ENCODE measurements at places on chromosomes 4 and X. TPM values are rescaled to one million over a fixed set of nuclear protein-coding genes. Genes with fewer than 3 reads are reported as not detected.
A peak's percentile ranks its signal among the peaks of the same experiment; 100 is the strongest.

GRCh38 chr4:6369035-6369434 is 99.4 kb downstream of the WFS1 start:
- no peak overlapping the region for H3K4me3 ChIP-seq
- H3K36me3 ChIP-seq, result no peaks in the 10 kb centered on the region
- no peak for DNase-seq
- H3K27me3 ChIP-seq, result peaks cover 51% of the 10 kb centered on the region
- H3K4me1 ChIP-seq, result no peaks in the 10 kb centered on the region

GRCh38 chrX:1521459-1521956 is 15.5 kb downstream of the P2RY8 start:
- no peak for DNase-seq
- H3K4me3 ChIP-seq, result no peak overlapping the region
- H3K4me1 ChIP-seq, result no peaks in the 10 kb centered on the region
- H3K36me3 ChIP-seq, result no peaks in the 10 kb centered on the region
- H3K27ac ChIP-seq, result no peak overlapping the region

- no peaks in the 10 kb centered on the region for H3K36me3 ChIP-seq
- no peak for DNase-seq
- H3K27ac ChIP-seq, result no peak overlapping the region
- peaks cover 2% of the 10 kb centered on the region for H3K4me1 ChIP-seq
These were observed 9.9 kb upstream of the SMIM20 start for GRCh38 chr4:25903900-25904747.

- H3K27ac ChIP-seq, result no peak overlapping the region
- H3K4me1 ChIP-seq, result peaks cover 16% of the 10 kb centered on the region
- DNase-seq, result no peak
- no peaks in the 10 kb centered on the region for H3K36me3 ChIP-seq
These were observed 41.0 kb upstream of the CDKN2AIP start for GRCh38 chr4:183403486-183403885.

DNA sequence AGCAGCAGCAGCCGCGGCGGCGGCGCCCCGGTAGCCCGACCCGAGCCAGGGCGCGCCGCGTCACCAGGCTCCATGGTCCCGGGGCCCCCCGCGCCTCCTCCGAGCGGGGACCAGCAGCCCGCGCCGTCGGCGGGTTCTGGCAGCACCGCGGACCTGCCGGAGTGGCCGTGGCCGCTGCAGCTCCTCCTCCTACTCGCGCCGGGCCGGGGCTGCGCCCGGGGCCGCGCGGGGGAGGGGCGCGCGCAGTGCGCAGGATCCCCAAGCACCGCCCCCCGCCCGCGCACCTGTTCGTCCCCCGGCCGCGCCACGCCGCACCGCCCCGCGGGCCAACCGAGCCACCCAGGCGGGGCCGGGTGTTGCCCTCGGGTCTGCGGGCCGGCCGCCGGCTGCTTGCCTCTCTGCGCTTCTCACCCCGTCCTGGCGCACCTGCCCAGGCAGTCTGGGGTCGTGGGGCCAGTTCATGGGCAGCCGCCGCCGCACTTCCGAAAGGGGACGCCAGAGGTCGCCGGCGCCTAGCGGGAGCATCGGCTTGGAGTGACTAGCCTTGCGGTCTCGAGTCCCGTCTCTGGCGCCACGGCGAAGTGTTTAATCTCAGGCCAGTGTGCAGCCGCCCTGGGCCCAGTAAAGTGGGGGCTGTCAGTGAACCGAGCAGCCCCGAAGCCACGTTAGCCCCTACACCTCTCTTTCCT is at the start of gene SLC9A7:
Gene SLC9A7 (minus strand): TSS at position 163 of the 689 bp plus-strand sequence. CDS start 89 bp downstream, at position 74.
- H3K27ac ChIP-seq, result peak within 1 kb of the TSS; percentile 59
- DNase-seq, result peak; percentile 32
- peaks cover 1% of the 10 kb centered on the region for H3K36me3 ChIP-seq
- peaks cover 23% of the 10 kb centered on the region for H3K4me1 ChIP-seq
- H3K4me3 ChIP-seq, result peak within 1 kb of the TSS; percentile 87

DNA sequence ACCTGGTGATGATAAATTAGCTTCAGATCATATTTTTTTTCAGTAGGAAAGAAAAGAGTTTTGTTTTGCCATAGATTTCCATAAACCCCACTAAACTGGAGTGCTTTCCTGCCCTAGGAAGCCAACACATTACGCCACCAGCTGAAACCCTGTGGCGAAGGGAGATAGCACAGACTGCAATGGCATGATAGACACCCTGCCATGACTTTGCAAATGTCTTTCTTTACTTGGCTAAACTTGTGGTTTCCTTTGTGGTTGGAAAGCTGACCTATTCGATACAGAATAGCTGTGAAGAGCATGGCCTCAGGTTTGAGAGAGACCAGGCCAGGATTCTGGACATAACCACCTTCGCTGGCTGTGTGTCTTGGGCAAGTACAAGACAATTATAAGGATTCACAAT is 19.1 kb downstream of the MFAP3L start:
- H3K27me3 ChIP-seq, result no peaks in the 10 kb centered on the region
- no peak for DNase-seq
- no peak overlapping the region for H3K4me3 ChIP-seq

The MTTP gene
- 0.75 TPM for total RNA-seq

The LRIT3 gene
- 0.16 TPM for total RNA-seq

The FAM149A gene
- total RNA-seq, result 13.6 TPM

Measured in mesothelial cell of epicardium (in vitro differentiated cells).